AG04450 (cell line): ENCODE measurements at places on chromosomes 13 and 19. TPM values are rescaled to one million over a fixed set of nuclear protein-coding genes. Genes with fewer than 3 reads are reported as not detected.
A peak's percentile ranks its signal among the peaks of the same experiment; 100 is the strongest.

DNA sequence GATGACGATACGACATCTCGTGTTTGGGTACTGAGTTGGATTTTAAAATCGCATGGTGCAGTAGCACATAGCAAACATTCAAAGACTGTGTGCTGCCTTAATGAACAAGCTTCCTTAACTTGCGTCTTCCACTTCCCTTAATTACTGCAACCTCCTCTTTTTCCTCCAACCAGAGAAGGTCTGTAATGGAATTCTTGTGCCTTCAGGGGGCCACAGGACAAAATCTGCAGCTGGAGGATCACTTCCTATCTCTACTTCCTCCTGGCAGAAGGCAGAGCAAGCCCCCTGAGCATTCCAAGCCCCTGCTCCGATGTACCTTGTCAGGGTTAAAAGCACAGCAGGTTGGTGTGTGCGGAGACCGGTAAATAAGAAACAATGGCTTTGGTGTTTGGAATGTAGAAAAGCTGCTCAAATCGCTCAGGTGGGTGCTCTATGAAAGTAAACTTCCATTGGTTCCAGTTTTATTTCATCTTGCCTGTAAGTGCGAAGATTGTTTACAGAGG, 151.3 kb upstream of the UQCRFS1 start:
- no peak for DNase-seq

GRCh38 chr19:39557811-39558623, 18.1 kb upstream of the EID2 start:
- DNase-seq: no peak

SULT2B1 gene
- 0.12 and 0.20 TPM in 2 replicates for polyA plus RNA-seq

DNA sequence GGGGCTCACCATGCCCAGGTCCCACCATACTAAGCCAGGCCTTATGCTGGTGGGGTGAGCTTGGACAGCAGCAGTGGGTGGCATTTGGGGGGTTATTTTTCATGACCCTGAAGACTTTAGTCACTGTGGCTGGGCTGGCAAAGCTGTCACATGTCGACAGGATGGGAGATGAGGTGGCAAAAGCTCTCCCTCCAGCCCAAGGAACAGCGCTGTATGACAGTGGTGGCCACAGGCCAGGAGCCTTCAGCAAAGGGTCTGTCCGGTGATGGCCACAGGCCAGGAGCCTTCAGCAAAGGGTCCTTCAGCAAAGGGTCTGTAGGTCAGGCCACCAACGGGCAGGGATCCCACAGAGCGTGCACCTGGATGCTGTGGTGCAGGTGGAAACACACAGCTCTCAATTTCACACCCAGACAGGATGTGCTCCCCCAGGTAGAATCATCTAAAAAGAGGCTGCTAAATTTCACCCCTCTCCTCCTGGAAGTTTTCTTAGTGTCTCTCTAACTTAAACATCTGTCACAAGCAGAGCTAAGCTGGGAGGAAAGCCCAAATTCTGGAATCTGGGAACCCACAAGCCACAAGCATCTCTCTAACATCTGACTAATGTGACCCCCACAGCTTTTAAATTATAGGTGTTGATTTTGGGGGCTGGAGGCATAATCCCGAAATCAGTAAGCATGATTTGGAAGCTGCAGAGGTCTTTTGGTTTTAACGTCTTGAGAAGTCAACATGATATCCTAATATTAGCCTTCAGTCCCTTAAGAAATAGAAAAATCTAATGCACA, 23.0 kb downstream of the COL4A1 start:
- no peak for DNase-seq

DNA sequence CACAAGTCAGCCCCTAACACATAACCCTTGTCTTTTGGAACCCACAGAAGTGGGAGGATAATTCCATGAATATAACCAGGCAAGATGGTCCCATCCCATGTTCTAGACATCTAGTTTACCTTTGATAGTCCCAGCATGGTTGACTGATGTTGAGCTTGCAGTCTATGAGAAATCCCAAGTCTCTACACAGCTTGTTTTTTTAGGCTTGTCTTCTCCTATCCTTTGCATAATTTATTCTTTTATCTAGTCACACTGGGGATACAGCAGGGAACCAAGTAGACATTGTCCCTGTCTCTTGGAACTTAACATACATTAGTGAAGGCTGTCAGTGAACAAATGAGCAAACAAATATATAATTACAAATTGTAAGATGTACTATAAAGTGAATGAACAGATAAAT, 19.6 kb upstream of the FRY start:
- DNase-seq: no peak

KLK3 gene
- polyA plus RNA-seq: not detected in 2 replicates

ACP7 gene
- polyA plus RNA-seq: not detected in 2 replicates

GRCh38 chr19:5006201-5006600, 37.3 kb downstream of the KDM4B start:
- no peak for DNase-seq

DNA sequence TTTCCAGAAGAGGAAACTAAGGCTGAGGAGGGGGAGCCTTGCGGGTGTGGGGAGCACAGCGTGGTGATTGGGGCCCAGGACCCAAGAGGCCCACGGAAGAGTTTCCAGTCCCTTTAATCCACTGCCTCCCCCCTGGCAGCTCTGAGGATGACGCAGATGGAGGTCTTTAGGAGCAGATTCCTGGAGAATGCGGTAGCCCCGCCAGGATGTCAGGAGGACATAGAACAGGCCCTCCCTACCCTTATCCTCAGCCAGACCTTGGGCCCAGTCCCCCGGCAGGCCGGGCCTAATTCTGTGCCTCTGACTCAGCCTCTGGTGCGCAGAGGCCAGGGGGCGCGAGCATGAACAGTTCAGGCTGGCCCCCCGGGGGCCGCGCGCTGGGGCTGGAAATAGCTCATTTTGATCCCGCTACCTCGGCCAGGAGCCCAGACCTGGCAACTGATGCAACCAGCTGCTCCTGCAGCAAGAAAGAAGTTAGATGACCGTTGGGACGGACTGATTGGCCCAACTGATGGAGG, 461 bp upstream of the HSPB6 start:
- peak; percentile 85 for DNase-seq
